ENCODE measurements at places on chromosomes 1 and 21.
A peak's percentile ranks its signal among the peaks of the same experiment; 100 is the strongest.

DNA sequence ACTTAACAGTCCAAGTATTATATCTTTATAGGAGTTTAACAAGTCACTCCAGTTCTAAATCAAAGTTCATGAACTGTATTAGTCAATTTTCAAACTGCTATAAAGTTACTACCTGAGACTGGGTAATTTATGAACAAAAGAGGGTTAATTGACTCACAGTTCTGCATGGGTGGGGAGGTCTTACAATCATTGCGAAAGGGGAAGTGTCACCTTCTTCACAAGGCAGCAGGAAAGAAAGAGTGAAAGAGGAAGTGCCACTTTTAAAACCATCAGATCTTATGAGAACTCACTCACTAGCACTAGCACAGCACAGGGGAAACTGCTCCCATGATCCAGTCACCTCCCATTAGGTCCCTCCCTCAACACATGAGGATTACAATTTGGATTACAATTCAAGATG, 70.0 kb downstream of the CLCA4 start:
- no peak for DNase-seq

DNA sequence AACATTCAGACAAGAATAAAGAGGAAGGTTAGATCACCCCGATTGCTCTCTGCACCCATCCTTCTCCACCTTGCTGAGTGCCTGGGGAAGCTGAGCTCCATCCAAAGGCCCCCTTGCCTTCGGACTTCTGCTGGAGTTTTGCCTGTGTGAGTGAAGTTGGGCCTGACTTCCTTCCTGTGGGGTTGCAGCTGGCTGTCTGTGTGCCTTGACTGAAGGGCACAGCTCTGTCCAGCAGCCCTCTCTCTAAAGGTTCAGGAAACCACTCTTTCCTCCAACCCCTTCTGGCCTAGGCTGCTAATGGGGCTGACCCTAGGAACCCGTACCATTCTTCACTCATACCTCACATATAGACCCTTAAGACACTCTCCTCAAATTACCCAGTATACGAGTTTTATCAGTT, 173.4 kb upstream of the HMCN1 start:
- no peak for DNase-seq

GRCh38 chr1:164617377-164618201, 58.6 kb downstream of the PBX1 start:
- DNase-seq = peak; percentile 87

GRCh38 chr1:157400766-157401165, 151.5 kb downstream of the FCRL5 start:
- DNase-seq = no peak

DNA sequence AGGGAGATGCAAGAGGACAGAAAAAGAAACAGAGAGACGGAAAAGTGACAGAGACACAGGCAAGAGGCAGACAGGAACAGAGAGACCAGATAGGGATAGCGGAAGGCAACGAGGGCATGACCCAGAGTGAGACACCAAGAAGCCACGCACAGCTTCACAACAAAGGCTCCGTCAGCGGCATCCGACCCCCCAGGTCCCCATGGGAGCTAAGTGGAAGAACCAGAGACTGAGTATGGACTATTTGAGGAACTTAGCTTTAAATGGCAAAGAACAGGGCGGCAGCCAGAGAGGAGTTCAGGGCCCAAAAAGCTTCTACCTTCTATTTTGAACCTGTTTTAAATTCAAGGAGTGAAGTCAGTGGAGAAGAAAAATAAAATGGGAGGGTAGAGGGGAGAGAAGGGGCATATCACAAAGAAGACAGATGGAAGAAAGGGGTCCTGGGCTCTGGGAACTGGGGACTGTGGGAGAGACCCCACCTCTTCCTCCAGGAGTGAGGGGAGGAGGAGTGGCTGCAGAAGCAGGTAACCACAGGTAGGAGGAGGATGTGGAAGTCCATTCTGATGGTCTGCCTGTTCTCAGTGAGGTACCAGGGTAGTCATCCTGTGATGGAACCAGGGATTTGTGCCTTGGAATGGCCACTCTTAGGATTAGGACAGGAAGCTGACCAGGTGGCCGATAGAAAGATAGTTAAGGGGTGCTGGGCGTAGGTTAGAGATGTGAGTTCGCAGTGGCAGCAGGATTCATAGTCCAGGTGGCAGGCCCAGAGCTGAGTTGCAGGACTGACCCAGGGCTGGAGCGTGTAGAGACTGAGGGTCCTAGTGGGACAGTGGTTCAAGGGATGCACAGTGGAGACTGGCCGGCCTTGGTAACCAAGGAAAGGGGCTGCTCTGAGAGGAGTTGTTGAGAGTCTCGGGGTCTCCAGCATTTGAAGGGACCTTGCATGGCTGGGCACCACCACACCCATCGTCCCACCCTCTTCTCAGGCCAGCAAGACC, 37.7 kb downstream of the CSMD2 start:
- DNase-seq = no peak

DNA sequence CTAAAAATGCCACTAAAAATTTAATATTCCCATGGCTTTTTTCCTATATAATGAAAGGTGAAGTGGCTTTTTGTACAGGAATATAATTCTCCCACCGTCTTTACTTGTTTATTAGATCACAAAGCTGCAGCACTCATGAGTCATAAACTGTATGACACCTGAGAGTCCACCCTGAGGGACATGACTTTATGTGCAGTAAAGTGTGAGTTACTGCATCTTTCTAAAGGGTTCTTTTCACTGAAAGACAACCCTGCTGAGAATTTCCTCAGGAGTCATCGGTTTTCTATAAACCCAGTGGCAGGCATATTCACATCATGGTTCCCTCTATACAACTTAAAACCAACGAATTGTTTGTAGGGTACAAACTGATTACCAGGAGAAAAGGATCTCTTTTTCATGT, 77.4 kb downstream of the APP start:
- DNase-seq = no peak

DNA sequence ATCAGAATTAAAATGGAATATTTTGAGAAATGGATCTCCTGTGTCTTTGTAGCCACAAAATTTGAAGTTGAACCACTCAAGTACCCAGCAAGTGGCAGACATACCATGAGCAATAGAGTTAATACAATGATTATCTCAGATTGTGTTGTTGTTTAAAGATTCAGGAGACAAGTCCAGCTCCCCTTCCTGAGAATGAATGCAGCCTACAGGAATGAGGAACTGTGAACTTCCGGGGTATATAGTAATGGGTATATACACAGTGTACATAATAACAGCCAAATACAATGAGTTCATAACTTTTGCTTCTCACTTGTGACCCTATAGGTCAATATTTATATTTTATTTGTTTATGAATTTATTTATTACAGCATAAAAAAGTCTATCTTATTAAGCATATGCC, 445.0 kb downstream of the SETD4 start:
- DNase-seq = no peak

DNA sequence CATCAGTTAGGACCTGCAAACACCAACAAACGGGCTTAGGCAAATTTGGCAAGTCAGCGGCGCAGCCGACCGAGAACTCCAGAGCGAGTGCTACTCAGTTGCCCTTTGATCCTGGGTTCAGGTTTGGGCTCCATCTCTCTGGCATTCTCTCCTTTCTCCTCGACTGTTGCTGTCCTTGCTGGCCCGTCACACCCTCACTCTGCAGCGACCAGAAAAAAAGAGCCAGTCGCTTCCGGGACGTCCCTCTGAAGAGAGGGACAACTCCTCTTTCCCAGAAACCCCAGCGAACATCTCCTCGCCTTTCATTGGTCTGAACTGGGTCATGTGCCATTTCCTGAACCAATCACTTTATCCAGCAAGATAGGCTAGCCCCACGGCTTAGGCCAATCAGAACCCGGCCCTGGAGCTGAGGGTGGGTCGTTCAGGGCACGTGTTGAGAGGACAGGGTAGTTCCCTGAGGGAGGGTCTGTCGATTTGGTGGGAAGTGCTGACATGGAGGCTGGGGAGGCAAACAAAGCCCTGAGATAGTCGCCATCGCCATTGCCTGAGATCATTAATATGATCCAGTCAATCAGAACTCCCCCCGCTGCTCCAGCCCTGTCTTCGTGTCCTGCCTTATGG, 113.7 kb downstream of the PTPRU start:
- no peak for DNase-seq

GRCh38 chr1:211490038-211490678, 1.8 kb downstream of the RD3 start:
- no peak for DNase-seq

DNA sequence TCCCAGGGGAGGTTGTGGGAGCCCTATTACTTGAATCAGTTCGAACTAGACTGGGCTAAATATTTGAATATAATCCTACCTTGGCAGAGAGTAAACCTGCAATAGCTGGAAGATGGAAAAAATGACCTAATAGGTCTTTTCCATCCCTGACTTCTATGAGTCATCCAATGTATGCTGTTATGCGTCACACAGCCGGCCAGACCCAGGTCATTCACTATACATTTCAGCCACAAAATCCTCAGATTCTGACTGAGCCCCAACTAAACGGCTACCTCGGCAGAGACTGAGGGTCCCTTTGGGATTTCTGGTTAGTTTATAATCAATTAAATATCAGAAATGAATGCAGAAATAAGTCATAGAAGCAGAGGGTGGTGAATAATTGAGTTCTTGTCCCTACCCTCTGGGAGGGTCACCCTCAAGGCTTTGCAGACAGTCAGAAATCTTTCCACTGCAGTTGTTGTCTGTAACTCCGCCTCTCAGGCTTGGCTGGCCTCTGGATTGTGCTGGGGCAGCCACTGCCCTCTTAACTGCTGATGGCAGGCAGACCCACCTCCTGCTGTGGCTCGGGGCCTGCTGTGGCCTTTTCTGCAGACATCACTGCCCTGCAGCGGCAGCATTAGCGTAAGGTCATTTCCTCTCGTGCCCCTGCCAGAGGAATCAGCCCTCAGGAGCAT, 240.5 kb downstream of the TGFB2 start:
- no peak for DNase-seq

- no peak for DNase-seq
Measured at GRCh38 chr21:42147386-42148020, 71.4 kb upstream of the ABCG1 start.

GRCh38 chr1:110645211-110645610, 29.5 kb downstream of the KCNA3 start:
- no peak for DNase-seq

GRCh38 chr1:109910963-109911798, 532 bp downstream of the CSF1 start:
- no peak for DNase-seq

DNA sequence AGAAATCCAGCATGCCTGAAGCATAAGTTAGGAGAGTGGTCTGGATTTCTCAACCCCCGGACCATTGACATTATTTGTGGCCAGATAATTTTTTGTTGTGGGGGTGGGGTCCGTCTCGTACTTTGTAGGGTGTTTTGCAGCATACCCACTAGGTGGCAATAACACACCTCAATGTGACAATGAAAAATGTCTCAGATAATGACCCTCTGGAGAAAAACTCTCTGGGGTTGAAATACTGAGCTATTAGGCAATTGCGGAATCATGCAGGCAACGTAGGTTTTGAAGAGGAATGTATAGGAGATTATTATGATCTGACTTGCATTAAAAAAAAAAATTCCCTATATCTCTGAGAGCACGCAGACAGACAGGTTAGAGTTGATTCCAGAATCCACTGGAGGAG, 25.3 kb upstream of the RRP15 start:
- DNase-seq = no peak

- DNase-seq = no peak
Measured at GRCh38 chr1:235136111-235136510, 7.5 kb upstream of the TOMM20 start.

DNA sequence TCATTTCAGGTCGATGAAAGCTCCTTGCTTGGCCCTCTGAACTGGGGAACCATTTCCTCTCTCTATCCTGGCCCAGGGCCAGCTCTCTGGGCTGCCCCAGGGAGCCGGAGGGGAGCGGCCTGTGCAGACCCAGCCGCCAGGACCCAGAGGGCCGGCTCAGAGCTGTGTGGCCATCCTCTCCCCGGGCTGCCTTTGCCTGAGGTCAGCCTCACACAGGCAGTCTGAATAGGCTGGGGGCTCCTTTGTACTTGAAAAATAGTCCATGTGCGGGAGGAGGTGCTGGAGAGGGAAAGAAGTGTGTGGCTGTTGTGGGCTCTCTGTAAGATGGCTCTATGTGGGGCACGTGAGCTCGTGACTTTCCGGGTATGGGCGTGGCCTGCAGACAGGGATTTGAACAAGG, 275.1 kb upstream of the VAMP3 start:
- no peak for DNase-seq

DNA sequence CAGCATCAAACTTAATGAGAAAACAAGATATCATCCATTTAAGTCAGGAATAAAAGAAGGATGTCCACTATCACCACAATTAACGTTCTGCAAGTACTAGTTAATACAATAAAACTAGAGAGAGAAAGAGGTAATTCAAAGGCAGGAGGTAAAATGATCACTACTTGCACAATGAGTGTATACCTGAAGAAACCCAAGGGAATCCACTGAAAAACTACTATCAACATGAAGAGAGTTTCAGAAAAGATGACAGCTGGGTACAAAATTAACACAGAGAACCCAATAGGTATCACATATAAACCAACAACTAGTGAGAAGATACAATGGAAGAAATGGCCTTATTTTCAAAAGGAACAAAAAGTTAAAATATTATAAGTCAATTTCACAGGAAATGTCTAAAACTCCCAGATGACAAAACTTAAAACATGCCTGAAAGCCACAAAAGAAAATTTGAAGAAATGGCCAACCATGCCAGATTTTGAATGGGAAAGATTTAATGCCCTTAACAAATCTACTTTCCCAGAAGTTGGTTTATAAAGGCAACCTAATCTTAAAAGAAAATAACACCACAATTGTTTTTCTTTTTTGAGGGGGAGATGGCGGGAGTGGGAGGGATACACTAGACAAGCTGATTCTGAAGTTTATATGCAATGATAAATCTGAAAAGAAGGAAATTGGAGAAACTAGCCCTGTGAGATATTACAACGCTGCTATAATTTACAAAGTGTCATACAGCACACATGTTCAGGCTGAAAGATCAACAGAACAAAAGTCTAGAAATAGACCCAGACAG, 17.8 kb downstream of the VPS26C start:
- DNase-seq = no peak

GRCh38 chr1:160466961-160467360, 56.1 kb downstream of the SLAMF6 start:
- no peak for DNase-seq

- DNase-seq = no peak
Measured at GRCh38 chr1:62508187-62508758, 71.4 kb downstream of the USP1 start.

Measured in NCI-H187 treated with DMSO at 0.1 percent for 48 hours (cell line).